B cell (primary cell): ENCODE measurements at places on chromosomes 7 and 10. TPM values are rescaled to one million over a fixed set of nuclear protein-coding genes. Genes with fewer than 3 reads are reported as not detected.

DNA sequence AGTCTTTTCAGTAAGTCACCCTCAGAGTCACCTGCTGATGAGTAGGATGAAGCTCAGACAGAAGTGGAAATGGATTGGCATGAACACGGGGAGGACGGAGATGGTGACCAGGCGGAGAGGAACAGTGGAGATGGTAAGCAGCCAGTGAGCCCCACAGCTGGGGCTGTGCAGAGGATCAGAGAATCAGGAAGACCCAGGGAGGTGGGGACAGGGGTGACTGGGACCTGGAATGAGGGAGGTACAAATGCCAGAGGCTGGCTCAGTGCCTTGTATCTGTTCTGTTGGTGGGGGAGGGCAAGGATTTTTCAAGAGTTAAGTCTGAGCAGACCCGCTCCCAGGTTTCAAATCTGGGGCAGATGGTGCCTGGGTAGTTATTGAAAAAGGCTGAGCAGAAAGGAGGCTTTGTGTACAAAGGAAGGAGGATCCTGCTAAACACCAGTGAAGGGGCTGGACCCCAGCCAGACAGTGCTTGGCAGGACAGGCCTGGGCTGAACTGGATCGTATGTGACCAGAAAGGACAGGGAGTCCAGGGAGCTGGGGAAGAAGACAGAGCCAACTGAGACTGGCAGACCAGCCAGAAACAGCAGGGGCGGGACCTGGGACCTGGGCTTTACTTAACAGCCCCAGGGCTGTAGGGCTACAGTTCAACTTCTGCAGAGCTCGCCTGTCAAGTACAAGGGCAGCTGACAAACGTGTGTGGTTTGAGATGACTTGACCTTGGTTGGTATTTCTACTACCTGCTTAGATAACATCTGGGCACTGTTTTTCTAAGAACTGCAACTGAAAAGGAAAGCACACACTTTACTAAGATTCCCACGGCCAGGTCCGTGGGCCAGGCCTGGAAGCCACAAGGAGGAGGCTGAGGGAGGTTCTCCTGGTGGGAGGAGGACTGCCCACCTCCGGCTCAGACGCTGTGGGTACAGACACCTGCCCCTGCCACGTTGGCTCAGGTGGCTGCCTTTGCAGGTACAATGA lies 13.2 kb upstream of the FRMPD2 start:
- DNase-seq = no peak

DNA sequence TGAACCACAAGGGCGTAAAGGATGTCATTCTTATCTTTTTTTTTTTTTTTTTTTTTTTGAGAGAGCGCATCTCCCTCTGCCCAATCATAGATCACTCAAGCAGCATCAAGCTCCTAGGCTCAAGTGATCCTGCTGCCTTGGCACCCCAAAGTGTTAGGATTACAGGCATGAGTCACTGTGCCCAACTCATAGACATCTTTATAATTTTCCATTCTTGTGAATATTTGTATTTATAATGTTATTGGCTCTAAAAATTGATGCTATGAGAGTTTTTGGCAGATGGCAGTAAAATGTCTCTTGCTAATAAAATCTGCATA lies 128.7 kb downstream of the AKR1D1 start:
- DNase-seq = no peak

GRCh38 chr7:96720843-96721242 lies 11.2 kb upstream of the SEM1 start:
- no peak for DNase-seq

DNA sequence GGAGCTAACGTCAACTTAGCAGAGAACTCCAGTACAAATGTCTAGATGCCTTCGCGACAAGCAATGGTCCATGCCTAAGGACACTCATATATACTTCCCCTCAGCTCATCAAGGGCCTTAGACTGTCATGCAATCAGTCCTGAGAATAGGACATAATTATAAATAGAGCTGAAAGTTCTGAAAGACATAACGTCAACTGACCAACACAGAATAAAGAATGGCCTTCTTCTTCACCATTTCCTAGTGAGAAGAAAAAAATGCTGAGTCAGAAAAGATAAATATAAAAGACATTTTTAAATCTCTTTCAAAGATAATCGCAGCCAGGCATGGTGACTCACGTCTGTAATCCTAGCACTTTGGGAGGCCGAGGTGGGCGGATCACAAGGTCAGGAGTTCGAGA lies 83.2 kb downstream of the ARMH3 start:
- DNase-seq = no peak

DNA sequence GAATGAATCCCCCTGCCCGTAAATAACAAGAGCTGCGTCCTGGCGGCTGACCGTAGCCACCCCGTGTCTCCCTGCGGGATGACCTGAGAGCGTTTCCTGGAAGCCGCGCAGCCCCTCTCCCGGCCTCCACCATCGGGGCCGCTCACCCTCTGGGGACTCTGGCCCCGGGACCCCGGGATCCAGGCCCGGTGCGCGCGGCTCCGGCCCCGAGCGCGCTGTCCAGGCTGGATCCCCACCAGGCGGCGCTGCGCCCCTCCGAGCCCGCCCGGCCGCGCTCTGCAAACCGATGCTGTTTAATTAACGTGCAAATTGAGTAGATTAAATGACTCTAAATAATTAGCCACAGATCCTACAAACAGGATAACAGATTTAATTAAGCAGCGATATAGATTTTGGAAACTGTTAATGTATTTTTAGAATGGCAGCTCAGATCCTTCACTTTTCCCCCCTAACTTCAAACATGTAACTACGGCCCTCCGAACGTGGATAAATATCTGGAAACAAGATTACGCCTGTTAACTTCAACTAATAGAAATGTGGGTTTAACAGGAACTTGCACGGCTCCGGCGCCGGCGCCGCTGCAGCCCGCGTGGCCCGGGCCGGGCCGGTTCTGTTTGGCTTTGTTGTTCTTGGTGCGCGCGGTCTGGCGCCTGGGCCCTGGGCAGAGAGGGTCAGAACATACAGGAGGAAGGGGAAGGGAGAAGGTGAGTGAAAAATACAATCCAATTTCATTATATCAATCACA lies 7.1 kb upstream of the UNCX start:
- DNase-seq = peak; percentile 51

GRCh38 chr10:26870766-26871165 lies 10.0 kb upstream of the ABI1 start:
- DNase-seq = no peak

GRCh38 chr10:67262675-67263074 lies 336.8 kb downstream of the LRRTM3 start:
- DNase-seq = no peak

GRCh38 chr7:12315049-12315448 lies 88.6 kb downstream of the VWDE start:
- DNase-seq = no peak

- DNase-seq = no peak
These were observed 550.2 kb downstream of the KCNMA1 start for GRCh38 chr10:77087366-77087765.

DNA sequence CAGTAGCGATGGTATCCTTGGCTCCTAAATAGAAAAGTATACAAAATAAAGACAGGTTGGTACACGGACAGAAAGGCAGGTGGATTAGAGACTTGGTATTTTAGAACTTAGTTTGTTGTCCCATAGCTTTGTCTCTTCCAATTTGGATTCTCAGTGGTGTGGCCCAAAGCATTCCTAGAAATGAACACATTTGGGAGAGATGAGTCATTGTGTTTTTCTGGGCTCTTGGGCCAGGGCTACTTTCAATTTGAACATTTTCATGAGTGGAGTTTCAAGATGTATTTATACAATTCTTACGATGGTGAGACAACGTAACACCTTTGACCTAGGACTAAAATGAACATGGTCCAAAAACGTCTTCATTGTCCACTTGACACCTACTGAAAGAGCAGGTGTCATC lies 225.1 kb upstream of the YAE1 start:
- DNase-seq = no peak

DNA sequence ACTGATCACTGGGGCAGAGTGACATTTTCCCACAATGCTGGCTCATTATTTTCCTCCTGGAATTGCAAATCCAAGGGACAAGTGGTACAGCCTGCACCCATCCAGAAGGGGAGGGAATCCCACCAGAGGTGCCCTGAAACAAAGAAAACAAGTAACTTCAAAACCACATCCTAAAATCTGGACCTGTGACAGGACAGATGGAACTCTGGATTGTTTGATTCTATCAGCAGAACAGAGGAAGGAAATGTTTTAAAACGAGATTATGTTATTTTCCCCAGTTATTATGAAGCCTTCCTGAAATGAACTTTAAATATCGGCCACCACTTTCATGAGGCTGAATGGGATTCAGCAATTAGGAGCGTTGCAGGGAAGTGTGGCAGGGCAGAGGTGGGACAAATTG lies 62.2 kb upstream of the ECHDC3 start:
- no peak for DNase-seq

GRCh38 chr10:35912615-35913569 lies 270.8 kb upstream of the FZD8 start:
- DNase-seq = no peak

GRCh38 chr10:31574577-31574976 lies 255.6 kb downstream of the ZEB1 start:
- no peak for DNase-seq

DNA sequence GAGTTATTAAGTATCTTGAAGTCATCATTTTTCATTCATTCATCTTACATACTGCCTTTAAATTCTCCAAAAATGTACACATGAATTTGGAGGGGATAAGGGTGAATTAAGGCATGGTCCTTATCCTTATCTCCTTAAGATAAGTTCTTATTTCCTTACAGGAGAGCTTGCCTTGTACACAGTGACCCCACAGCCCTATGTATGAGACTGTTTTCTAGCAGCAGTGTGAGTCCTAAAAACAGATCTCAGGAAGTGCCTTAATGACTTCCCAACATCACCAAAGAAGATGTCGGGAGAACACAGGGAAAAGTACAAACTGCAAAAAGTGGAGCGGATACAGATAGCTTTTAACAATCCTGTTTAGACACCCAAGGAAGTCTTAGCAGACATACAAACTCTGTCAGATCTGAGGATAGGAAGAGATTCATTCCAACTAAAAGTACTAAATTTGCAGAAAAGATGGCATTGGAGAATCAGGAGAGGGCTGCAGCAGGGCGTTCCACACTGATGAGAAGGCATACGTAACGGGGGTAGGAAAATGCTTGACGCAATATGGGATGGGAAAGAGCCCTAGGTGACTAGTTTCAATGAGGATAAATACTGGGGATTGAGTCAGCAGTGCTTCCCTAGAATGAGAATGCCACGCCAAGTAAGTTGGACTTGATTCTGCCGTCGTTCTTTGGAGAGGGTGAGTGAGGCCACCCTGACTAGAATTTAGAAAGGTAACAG lies 570.2 kb downstream of the PARD3 start:
- DNase-seq = no peak

DNA sequence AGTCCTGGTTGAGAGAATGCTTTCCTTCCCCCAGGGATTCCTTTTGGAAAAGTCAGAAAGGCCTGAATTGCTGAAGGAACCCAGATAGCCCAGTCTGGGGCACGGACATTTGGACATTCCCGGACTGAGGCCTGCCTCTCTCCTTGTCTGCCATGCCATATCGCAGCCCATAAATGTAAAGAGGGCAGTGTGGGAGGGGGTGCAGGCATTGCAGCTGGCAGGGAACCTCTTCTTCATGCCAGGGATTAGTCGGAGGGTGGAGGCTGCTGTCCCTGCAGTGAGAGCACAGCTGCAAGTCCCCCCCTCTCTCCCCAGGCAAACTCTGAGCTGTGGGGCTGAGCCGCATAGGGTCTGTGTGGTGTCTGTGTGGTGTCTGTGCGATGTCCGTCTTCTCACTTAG lies 486.0 kb upstream of the MKI67 start:
- DNase-seq = no peak

DNA sequence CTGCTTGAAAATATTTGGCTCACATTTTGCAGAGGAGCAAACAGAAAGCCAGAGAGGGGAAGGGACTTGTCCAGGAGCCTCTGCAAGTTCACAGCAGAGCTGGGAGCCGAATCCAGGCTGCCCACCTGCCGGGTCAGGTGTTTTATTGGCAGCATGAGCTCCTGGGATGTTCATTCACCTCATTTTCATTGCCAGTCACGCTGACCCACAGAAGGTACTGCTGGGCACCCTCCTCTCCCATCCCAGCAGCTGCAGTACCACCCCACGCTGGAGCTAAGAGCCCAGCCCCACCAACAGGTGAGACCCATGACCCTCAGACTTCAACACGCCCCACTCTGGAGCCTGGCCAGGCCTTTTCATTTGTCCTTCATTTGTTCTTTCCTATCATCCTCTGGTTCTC lies 102.7 kb downstream of the GRID1 start:
- DNase-seq = no peak

- no peak for DNase-seq
These were observed 37.9 kb upstream of the BMPR1A start for GRCh38 chr10:86718556-86718955.

GRCh38 chr7:133975130-133975529 lies 152.0 kb upstream of the LRGUK start:
- no peak for DNase-seq

- DNase-seq = peak; percentile 57
These were observed 1.2 kb downstream of the PIP4K2A start for GRCh38 chr10:22712956-22713852.

DNA sequence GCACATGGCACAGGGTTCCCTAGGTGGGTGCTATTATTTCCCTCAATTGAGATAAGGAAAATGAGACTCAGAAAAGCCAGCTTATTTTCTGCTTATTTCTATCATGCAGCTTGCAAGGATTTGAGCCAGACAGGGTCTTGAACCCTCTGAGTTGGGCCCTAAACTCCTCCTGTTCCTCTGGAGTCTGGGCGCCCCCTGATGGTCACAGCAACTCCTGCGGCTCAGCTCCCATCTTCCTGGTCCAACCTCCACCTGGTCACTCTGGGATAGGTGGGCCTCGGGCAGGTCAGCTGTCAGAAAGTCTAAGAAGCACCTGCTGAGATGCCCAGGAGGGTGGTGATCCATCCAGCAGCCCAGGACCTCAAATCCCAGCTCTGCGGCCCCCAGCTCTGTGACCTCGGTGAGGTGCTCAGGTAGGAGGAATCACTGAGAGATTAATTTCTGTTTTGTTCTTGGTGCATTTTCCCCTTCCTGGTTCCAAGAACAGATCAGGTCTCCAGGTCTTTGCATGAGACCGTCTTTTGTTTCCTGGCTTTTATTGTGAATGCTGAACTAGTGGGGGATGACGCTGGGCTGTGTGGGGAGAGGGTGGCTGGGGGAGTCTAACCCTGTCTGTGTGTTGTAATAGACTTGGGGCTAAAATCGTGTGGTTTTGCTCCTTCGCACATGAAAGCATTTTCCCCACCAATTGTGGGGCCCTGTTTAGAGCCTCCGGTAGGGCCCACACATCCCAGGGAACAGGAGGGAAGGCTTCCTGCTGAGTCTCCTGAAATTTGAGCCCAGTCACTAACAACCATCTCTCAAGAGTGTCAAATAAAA lies 32.8 kb downstream of the TMEM130 start:
- DNase-seq = peak; percentile 23

- no peak for DNase-seq
These were observed 51.4 kb upstream of the GRB10 start for GRCh38 chr7:50834031-50834535.

DNA sequence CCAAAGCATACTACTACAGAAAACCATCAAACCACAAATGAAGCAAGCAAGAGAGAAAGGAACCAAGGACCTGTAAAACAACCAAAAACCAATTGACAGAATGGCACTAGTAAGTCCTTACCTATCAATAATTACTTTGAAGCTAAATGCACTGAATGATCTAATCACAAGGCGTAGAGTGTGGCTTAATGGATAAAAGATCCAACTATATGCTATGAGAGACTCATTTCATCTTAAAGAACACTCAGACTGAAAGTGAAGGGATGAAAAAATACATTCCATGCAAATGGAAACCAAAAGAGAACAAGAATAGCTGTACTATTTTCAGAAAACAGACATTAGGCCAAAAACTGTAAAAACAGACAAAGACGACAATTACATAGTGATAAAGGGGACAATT lies 70.7 kb downstream of the CRPPA start:
- DNase-seq = no peak

CYP2C8 gene
- 1.4 and 1.9 TPM in 2 replicates for total RNA-seq

VWC2 gene
- total RNA-seq = not detected in 2 replicates

BUD31 gene
- total RNA-seq = 53.9 and 57.8 TPM in 2 replicates

VSTM2A gene
- not detected in 2 replicates for total RNA-seq
